ENCODE measurements at places on chromosomes 13 and 19.

DNA sequence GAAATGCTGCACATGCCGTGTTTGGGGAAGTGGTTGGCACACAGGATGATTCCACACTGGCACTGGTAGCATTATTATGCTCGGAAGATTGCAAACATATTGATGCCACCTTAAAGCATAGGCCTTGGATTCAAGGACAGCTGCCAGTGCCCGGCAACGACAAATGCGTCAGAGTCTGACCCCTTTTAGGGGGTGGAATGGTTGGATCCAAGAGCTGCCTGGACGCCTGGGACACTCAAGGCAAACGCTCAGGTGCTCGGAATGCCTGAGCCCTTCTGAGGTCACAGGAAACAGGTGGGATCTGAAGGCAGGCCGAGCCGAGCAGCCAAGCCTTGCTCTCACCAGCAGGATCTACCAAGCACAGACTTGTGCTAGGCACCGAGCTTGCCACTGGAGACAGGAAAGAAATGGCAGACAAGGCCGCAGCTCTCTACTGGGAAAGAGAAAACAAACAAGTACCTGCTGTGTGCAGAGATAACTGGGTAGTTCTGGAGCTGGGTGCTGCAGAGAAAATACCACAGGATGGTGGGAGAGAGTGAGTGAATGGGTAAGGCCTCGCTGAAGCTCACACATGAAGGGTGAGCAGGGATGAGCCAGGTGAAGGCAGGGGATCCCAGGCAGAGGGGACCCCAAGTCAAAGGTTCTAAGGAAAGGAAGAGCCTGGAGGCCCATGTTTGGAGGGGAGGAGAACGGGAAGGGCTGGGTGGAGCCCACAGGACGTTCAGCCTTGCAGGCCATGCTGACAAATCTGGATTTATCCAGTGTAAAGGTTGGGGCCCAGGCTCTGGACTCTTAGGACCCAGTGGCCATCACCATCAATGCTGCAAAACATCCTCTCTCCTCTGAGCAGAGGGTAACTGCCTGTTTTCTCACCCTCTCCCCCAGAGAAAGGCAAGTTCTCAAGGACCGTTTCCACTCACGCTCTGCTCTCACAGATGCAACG, 9.2 kb downstream of the RANBP3 start:
- H3K36me3 ChIP-seq, result no peaks in the 10 kb centered on the region
- DNase-seq, result peak; percentile 45
- H3K4me3 ChIP-seq, result no peak overlapping the region
- H3K27ac ChIP-seq, result no peak overlapping the region

DNA sequence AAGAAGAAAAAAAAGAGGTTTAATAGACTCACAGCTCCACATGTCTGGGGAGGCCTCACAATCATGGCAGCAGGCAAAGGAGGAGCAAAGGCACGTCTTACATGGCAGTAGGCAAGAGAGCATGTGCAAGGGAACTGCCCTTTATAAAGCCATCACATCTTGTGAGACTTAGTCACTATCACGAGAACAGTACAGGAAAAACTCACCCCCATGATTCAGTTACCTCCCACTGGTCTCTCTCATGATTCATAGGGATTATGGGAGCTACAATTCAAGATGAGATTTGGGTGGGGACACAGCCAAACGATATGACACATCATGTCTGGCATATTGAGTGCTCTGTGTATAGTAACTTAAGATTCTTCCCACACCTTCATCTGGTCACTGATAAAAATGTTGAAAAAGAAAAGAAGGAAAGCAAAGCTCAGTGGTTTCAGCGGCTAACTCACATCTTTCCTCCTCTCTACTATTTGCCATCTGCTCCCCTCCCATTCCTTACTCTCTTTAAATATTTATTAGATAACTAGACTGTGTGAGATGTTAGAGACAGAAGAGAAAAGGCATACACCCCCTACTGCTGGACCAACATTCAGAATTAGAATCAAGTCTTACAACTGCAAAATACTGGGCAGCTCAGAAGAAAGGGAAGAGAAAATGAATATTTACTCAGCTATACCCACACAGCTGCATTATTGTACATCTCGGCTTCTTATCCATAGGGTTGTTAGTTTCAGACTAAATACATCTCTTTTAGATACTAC, 60.1 kb upstream of the AKAP11 start:
- H3K4me1 ChIP-seq, result no peaks in the 10 kb centered on the region
- H3K27me3 ChIP-seq, result no peaks in the 10 kb centered on the region
- no peak overlapping the region for H3K4me3 ChIP-seq
- H3K36me3 ChIP-seq, result peaks cover 3% of the 10 kb centered on the region
- no peak overlapping the region for H3K27ac ChIP-seq

DNA sequence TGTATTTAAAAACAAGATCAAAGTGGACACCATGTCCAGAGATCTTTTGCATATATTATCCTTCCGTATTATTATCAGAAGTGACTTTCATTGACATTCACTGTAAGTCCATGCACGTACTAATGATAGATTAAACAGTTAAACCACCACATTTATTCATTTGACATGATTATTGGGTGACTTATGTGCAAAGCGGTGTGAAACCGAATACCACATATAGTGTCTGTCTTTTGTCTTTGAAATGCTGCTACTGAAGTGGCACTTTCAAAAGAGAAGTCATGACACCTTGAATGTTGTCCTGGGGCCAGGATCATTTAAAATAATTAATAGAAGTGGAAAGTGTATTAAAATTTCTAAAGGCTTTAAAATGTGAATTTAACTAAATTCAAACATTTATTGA, 100.1 kb downstream of the ERCC5 start:
- no peaks in the 10 kb centered on the region for H3K36me3 ChIP-seq
- no peak for DNase-seq
- H3K4me1 ChIP-seq, result no peaks in the 10 kb centered on the region
- peaks cover 2% of the 10 kb centered on the region for H3K27me3 ChIP-seq

DNA sequence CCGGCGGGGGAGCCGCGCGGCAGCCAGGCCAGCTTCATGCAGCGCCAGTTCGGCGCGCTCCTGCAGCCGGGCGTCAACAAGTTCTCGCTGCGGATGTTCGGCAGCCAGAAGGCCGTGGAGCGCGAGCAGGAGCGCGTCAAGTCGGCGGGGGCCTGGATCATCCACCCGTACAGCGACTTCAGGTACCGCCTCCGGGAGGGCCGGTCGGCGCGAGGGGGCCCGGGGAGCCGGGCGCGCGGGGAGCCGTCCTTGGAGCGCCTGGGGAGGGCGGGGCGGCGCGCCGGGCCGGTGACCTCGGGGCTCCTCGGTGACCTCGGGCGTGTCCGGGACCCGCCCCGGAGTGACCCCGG, 690 bp downstream of the HCN2 start:
- no peaks in the 10 kb centered on the region for H3K27me3 ChIP-seq
- no peaks in the 10 kb centered on the region for H3K4me1 ChIP-seq
- no peak for DNase-seq

DNA sequence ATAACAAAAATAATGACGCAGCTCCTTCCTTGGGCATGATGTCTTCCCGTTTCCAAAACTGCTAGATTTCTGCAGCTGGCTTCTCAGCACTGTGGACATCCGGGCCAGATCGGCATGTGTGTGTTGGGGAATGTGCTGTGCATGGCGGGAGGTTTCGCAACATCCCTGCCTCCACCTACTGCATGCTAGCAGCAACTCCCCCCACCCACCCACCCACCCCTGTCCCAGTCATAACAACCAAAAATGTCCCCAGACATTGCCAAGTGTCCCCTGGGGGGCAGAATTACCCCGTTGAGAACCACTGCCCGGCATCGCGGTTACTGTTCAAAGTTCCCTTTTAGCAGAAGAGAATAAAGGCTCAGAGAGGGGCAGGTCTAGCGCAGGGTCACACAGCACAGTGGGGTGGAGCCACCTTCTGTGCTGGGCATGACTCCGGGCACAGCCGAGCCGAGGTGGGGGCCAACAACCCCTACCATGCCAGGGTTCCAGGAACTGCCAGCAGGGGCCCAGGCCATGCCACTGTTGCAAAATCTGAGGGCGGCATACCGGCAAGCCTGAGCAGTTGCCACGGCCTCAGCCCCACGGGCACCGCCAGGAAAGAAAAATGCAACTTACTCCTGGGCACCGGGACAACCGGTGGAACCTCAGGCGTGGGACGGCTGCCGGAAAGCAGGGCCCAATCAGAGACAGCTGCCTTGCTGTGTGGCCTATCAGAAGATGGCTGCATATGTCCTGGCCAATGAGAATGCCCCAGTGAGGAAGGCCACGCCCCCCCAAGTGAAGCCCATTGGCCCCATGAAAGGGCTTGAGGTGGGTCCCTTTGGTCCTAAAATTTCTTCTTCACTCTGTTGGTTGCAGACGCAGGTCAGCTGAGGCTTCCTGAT, 22.5 kb upstream of the NFIC start:
- H3K27ac ChIP-seq, result peak overlapping the region; percentile 94
- H3K36me3 ChIP-seq, result no peaks in the 10 kb centered on the region
- peak; percentile 94 for DNase-seq
- H3K4me3 ChIP-seq, result no peak overlapping the region

DNA sequence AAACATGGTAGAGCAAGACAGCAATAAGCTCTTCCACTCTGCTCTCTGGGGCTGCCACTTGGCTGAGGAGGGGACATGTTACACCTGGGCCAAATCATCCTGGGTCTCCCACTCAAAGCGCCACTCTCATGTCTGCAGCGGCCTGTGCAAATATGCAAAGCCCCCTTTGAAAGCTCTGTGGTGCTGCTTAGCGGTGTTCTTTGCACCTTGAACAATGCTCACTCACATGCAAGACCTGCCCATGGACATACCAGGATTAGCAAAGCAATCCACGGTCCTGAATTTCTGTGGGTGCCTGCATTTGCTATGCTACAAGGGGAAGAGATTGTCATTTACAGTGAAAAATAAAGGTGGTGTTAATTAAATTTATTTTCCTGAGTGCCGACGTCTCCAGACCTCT, 48.6 kb downstream of the MRPL57 start:
- no peak for DNase-seq
- no peaks in the 10 kb centered on the region for H3K36me3 ChIP-seq
- no peak overlapping the region for H3K4me3 ChIP-seq
- H3K27ac ChIP-seq, result no peak overlapping the region
- no peaks in the 10 kb centered on the region for H3K4me1 ChIP-seq

- H3K27ac ChIP-seq, result no peak overlapping the region
- H3K4me1 ChIP-seq, result no peaks in the 10 kb centered on the region
- H3K27me3 ChIP-seq, result no peaks in the 10 kb centered on the region
- no peak for DNase-seq
- no peak overlapping the region for H3K4me3 ChIP-seq
- H3K36me3 ChIP-seq, result no peaks in the 10 kb centered on the region
Observed at GRCh38 chr13:99800011-99800410, 171.6 kb downstream of the ZIC5 start.

DNA sequence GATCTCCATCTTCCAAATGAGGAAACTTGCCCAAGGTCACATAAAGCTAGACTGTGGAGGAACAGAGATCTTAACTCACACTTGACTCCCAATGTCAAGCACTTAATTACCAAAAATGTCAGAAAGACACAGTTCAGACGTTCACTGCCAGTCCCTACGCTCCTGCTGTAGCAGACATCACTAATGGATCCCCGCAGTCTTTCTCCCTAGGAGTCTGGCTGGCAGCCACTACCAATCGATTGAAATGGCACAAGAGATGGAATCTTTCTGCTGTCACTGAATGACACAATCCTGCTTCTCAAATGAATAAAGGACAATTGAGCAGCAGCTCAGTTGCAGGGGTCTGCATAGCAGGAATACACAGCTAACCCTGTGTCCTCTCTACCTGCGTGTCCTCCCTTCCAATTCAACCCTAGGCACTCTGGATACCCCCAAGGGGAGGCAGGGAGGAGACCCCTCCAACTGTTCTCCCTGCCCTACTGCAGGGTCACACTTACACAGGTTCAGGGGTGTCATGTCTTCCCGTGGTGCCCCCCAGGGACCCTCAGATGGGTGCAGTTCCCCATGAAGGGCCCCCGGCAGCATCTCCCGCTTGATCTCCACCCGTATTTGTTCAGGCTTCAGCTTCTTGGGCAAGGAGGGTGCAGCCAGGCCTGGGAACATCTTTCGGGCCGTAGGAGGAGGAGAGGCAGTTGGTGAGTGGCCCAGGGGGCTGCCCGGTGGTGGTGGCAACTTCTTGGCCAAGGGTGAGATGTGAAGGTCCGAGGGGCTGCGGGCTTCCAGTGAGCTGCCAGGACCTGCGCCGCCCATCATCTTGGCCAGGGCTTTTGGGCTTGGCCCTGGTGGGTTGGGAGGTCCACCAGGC, 7.9 kb upstream of the AKAP8L start:
- no peak for DNase-seq
- no peaks in the 10 kb centered on the region for H3K27me3 ChIP-seq
- no peak overlapping the region for H3K27ac ChIP-seq
- H3K36me3 ChIP-seq, result no peaks in the 10 kb centered on the region
- no peak overlapping the region for H3K4me3 ChIP-seq

DNA sequence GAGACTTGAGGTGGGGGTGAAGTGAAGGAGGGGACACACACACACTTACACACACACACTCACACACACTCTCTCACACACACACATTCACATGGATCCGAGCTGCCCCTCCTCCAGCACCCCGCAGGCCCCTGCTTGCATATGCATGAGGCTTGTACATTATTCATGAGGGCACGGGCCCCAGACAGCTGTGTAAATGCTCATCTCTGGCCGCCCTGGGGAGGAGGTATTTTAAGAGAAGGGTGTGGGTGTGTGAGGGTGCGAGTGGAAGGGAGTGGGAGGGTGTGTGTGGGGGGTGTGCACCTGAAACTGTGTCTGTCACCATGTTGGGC, 2.4 kb downstream of the NCAN start:
- DNase-seq, result no peak
- no peaks in the 10 kb centered on the region for H3K27me3 ChIP-seq
- no peak overlapping the region for H3K27ac ChIP-seq
- H3K36me3 ChIP-seq, result no peaks in the 10 kb centered on the region

GRCh38 chr13:43994999-43995859, 115.5 kb downstream of the LACC1 start:
- H3K27ac ChIP-seq, result no peak overlapping the region
- no peaks in the 10 kb centered on the region for H3K27me3 ChIP-seq
- H3K4me1 ChIP-seq, result no peaks in the 10 kb centered on the region
- H3K36me3 ChIP-seq, result no peaks in the 10 kb centered on the region
- H3K4me3 ChIP-seq, result no peak overlapping the region
